Glomerular endothelial cell (primary cell): ENCODE measurements at places on chromosomes 1 and 21. TPM values are rescaled to one million over a fixed set of nuclear protein-coding genes. Genes with fewer than 3 reads are reported as not detected.

Gene CD1D
- total RNA-seq = 0.06 TPM in 1 of 2 replicates, not detected in the other

Gene DNAH14
- 13.7 and 17.0 TPM in 2 replicates for total RNA-seq

Gene TTC34
- 0.10 and 0.18 TPM in 2 replicates for total RNA-seq

Gene DAB1
- 0.18 TPM in 1 of 2 replicates, not detected in the other for total RNA-seq

Gene TSTD1
- total RNA-seq = 0.82 and 7.1 TPM in 2 replicates

Gene SLFNL1
- total RNA-seq = 0.05 and 0.18 TPM in 2 replicates

Gene WNT3A
- not detected in 2 replicates for total RNA-seq

Gene KRTAP11-1
- total RNA-seq = not detected in 2 replicates

Gene HSD3B1
- not detected in 2 replicates for total RNA-seq

Gene CFHR5
- not detected in 2 replicates for total RNA-seq
